ENCODE measurements at places on chromosomes 3 and 15. TPM values are rescaled to one million over a fixed set of nuclear protein-coding genes. Genes with fewer than 3 reads are reported as not detected.

GRCh38 chr3:159458010-159458409 lies 530.6 kb upstream of the IL12A start:
- no peak for DNase-seq

DNA sequence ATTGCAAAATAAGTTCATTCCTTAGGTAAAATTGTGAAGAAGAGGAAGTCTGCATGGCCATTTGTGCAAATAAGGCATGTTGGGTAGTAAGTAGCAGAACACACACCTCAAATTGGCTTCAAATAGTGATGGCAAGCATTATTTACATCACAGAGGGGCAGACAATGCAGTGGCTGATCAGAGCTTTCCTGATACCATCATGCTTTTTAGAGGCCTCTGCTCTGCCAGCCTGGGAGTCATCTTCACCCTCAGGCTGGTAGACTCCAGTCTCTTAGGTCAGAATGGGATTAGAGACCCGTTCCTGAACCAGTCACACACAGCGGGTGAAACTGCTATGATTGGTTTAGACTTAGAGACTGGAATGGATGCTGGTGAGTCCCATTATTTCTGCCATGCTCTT lies 396.0 kb upstream of the MCTP2 start:
- no peak for DNase-seq

DNA sequence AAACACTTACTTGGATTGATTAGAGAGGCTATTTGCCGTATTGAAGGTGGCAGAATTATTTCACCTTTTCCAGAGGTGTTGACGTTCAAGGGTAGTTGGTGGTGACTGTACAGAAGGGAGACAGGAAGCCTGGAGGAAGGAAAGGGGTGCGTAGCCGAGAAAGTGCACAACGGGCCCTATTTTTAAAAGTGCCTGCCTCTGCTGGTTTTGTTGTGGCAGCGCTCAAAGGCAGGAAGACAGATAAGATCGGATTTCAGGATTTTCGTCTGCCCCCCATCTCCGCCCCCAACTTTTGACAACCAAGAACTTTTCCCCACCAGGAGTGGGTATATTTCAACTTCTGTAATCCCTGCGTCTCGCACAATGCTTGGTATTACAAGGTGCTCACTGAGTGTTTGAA lies 38.5 kb downstream of the SMAD3 start:
- no peak for DNase-seq

DNA sequence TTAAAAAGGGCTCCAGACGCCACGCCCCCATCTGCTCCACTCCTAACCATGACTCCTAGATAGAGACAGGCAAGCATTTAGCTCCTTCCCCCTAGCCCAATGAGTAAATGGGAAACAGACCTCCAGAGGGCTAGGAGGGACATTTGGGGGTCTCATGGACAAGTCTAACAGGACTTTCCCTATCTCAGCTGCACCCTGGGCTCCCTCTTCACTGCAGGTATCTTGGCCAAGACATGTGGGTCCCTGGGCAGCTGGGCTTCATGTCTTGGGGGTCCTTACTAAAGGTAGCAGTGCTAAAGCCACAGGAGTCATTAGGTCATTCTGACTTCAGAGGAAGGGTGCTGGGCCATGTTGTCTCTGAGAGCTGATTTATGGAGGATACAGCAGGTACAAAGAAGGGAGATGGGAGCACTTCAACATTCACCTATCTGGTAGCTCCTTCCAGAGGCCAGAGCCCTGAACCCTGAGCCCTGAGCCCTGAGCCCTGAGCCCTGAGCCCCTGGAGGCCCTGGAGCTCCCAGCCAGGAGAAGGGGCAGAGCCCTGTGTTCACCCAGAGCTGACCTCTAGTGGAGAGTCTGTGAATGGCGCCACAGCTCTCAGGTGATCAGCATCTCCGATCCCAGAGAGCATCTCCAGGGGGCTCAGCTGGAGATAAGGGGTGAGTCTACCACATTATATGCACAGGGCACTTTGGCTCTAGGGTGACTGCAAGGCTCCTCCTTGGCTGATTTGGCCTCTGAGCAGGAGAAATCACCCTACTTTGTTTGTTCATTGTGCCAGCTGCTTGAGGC lies 40.1 kb upstream of the EPHB1 start:
- DNase-seq, result peak; percentile 40

- DNase-seq, result no peak
These were observed 206.1 kb downstream of the PDZRN3 start for GRCh38 chr3:73418681-73419080.

GRCh38 chr3:59341459-59341858 lies 291.6 kb upstream of the CFAP20DC start:
- DNase-seq, result no peak

DNA sequence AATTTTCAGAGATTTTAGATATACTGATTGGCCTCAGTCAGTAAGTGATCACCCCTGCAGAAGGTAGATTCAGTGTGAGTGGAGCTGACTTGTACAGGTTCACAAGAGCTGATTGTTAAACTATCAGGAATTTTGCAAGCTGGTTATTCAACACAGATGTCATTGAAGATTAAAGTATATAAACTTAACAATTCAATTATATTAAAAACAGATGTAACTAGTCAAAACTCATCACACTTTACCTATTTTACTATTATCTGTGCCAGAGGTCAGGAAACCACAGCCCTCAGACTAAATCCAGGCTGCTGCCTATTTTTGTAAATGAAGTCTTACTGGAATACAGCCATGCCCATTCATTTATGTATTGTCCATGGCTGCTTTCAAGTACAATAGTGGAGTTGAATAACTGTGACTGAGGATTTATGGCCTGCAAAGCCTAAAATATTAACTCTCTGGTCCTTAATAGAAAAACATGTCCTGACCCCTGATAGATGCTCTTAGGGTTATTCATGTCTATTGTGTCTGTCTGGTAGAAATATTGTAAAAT lies 429.3 kb upstream of the PDZRN3 start:
- no peak for DNase-seq

DNA sequence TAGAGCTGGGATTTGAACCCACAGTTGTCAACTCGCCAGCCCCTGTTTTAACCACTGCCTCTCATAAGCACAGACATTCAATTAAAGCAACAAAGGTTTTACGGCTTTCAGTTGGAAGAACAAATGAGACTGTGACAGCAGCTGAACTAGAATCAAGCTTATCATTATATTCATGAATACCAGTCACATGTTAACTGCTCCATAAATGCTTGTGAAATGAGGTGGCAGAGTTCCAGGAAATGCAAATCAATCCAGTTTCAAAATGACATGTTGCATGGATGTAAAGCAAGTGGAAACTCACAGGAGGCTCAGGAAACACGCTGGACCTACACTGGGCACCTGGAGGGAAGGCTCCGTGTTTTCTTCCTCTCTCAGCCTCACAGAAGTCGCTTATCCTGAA lies 3.9 kb downstream of the GP5 start:
- DNase-seq, result no peak

DNA sequence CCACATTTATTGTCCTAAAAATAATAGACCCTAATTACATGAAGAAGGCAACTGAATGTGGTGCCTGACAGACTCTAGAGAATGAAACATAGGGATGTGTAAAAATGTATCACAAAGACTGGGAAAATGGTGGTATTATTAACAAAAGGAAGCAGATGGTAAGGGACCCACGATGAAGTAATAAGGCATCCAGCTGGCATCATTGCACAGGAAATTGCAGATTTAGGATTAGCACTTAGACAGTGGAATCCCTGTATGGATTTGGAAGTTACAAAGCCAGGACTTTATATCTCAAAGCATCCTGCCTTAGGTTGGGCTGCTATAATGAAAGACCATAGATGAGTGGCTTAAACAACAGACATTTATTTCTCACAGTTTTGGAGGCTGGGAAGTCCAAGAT lies 104.3 kb downstream of the PPM1L start:
- DNase-seq, result no peak

DNA sequence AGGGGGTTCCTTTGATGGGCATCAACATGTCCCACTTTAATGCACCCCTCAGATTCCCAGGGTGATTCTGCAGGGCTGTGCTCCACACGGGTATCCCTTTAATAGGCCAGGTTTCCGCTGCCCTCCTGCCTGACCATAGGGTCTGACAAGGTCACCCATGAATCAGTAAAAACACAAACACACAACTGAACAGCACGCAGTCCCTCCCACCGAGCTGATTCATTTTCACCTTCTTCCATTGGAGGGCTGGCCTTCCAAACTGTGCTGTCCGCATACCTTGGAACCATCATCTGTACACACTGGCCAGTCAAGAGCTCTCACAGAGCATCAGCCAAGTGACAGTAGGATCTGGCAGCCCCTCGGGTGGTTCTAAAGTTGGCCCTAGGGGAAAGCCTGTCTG lies 93.7 kb downstream of the FBLN2 start:
- no peak for DNase-seq

- DNase-seq, result no peak
These were observed 434.2 kb upstream of the TPM1 start for GRCh38 chr15:62608369-62608768.

DNA sequence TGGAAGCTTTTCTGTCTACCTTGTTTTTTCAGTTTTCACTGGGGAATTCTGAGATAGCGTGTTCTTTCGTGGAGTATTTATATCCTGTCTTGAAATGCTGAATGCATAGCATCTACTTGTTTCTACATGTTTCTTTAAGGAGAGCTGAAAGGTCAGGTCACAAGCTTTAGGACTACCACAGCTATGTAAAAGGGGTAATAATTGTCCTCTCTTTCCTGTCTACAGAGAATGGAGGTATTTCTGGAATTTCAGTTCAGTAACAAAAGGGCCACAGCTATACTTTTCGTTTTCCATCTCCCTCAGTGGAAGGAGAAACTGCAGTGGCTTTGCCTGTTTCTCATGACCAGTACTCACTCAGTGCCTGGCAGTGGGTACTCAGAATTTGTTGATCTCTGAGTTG lies 4.7 kb downstream of the INAFM2 start:
- DNase-seq, result no peak

- no peak for DNase-seq
These were observed 61.8 kb upstream of the RBP1 start for GRCh38 chr3:139601191-139601961.

DNA sequence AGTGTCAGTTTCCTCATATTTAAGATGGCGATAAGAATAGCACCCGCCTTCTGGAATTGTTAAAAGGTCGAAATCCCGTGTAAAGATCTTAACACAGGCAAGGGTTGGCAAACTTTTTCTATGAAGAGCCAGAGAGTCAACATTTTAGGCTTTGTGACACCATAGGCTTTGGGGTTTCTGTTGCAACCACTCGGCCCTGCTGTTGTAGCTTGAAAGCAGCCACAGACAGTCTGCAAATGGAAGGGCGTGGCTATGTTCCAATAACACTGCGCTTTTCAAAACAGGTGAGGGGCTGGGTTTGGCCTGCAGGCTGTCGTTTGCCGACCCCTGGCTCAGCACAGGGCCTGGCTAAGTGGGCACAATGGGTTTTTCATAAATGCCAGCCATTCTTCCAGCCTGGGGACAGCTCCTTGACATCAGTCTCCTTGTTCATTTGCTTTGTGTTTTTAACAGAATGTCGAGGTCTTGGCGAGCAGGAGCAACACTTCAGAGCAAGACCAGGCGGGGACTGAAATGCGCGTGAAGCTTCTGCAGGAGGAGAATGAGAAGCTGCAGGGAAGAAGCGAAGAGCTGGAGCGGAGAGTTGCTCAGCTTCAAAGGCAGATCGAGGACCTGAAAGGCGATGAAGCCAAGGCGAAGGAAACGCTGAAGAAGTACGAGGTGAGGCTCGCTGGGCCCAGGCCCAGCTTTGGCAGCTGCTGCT lies 75.2 kb upstream of the MYZAP start:
- DNase-seq, result no peak

GRCh38 chr15:76333309-76333708 lies 3.3 kb upstream of the ISL2 start:
- DNase-seq, result no peak

- no peak for DNase-seq
These were observed 24.9 kb downstream of the ZMAT3 start for GRCh38 chr3:179046497-179047353.

GRCh38 chr15:65211482-65211982 lies 259 bp upstream of the CILP start:
- no peak for DNase-seq

- no peak for DNase-seq
These were observed 9.1 kb upstream of the ABHD2 start for GRCh38 chr15:89078851-89079810.

GRCh38 chr3:151835751-151836525 lies 22.0 kb downstream of the AADAC start:
- DNase-seq, result peak; percentile 20

DNA sequence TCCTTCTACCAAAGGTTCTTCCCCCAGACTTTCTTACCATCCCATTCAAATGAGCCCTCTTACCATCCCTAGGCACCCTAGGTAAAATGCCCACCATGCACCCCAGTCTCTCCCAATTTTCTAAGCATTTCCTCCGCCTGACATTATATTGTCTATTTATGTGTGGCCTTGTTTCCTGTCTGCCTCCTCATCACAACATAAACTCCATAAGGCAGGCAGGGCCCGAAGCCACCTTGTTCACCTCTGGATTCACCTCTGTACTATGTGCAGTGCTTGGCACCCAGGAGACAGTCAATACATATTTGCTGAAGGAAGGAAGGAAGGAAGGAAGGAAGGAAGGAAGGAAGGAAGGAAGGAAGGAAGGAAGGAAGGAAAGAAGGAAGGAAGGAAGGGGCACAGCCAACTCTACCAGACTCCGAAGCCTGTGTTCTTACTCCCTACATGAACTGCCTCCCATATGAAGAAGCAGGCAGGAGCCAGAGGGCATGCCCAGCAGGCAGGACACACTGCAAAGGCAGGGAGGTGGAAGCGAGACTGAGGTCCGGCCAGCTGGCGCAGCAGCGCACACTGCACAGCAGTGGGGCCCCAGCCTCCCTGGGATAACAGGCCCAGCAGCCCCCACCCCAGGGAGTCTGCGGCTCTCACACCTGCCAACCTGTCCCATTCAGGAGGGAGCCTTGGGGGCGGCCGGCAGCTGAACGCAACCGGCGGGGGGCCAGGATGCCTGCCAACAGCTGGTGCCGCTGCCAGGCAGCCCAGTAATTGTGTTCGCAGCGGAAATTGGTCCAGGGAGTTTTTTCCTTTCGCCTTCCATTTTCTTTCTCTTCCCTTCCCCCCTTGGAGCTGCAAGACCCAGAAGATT lies 106.0 kb upstream of the LINGO1 start:
- no peak for DNase-seq

DNA sequence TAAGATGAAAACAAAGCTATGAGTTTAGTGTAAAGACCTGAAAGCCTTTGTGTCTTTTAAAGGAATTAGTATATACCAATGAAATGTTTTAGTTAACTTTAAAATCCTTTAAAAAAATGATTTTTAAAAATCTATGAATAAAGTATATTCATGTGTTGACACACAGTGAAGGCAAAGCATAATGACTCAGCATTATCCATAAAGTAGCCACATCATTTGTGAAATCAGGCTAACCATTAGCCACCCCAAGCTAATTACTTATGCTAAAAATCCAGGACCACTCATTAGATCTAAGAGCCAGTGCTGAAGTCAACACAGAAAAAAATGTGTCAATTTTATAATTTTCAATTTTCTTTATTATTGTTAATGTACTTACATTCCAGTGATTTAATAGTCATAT lies 310.2 kb downstream of the TBC1D5 start:
- DNase-seq, result no peak

ACKR2 gene
- 0.81 TPM for total RNA-seq

DNAJC19 gene
- total RNA-seq, result 21.3 TPM

ECE2 gene
- total RNA-seq, result not detected

CHRNA7 gene
- total RNA-seq, result 2.7 TPM

ARGFX gene
- total RNA-seq, result not detected

SCAPER gene
- total RNA-seq, result 9.4 TPM

COL7A1 gene
- total RNA-seq, result 0.27 TPM

FRMD5 gene
- total RNA-seq, result not detected

TUSC7 gene
- total RNA-seq, result not detected

NR1I2 gene
- 2.4 TPM for total RNA-seq
